Spinal cord (tissue), 10 donors: ENCODE measurements at places on chromosomes 11 and 22.

DNA sequence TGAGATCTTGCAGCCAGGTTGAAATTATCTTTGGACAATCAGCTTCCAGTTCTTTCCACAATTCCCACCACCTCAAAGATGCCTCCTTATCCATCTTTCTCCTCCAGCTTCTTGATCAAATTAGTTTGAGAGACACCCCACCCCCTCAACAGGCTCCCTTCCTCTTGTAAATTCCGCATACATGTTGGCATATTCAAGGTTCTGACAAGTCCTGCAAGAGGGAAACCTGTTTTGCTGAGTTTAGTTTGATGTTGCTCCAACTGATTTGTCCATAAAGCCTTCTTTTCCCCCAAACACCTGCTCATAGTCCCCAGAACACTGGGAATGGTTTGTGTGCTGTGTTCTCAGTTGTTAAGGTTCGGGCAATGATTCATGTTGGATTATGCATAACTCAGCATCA, 73.6 kb downstream of the MYO18B start:
- DNase-seq: no peak

GRCh38 chr22:48737461-48738203, 1090.0 kb downstream of the BRD1 start:
- DNase-seq: no peak

GRCh38 chr22:40397396-40397795, 27.0 kb downstream of the SGSM3 start:
- no peak for DNase-seq

- no peak for DNase-seq
Observed at GRCh38 chr11:62875698-62876478, 4.8 kb upstream of the SLC3A2 start.

GRCh38 chr11:68130121-68130520, 8.9 kb upstream of the CHKA start:
- no peak for DNase-seq

DNA sequence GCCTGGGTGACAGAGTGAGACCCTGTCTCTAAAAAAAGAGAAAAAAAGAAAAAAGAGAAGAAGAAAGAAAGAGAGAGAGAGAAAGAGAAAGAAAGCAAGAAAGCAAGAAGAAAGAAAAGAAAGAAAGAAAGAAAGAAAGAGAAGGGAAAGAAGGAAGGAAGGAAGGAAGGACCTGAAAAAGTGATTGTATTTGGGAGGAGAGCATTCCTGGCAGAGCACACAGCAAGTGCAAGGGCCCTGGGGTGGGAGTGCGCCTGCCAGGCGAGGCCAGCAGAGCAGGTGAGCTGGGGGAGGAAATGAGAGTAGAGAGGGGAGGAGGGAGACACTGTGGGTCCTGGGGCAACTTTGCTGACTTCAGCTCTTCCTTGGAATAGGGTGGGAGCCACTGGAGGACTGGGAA, 7.7 kb upstream of the CABP7 start:
- no peak for DNase-seq

- DNase-seq: no peak
Observed at GRCh38 chr11:68040957-68041591, 2.2 kb downstream of the TCIRG1 start.

- DNase-seq: no peak
Observed at GRCh38 chr11:107157146-107157808, 139.0 kb upstream of the GUCY1A2 start.

- no peak for DNase-seq
Observed at GRCh38 chr22:40506762-40507161, 129.8 kb downstream of the MRTFA start.

- no peak for DNase-seq
Observed at GRCh38 chr11:65435981-65436411, 13.4 kb downstream of the NEAT1 start.

- no peak for DNase-seq
Observed at GRCh38 chr11:75280770-75281468, 40.3 kb downstream of the TPBGL start.

- no peak for DNase-seq
Observed at GRCh38 chr11:104198576-104198975, 34.6 kb upstream of the PDGFD start.

DNA sequence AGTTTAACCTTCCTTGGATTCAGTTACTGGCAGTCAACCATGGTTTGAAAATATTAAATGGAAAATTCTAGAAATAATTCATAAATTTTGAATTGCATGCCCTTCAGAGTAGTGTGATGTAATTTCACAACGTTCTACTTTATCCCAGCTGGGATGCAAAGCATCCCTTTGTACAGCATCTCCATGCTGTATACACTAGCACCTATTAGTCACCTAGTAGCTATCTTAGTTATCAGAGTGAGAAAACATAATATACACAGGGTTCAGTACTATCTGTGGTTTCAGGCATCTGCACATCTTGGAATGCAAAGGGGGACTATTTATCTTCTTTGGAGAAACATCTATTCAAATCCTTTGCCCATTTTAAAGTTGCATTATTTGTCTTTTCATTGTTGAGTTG, 30.8 kb downstream of the CBL start:
- no peak for DNase-seq

- no peak for DNase-seq
Observed at GRCh38 chr11:72718101-72718501, 34.1 kb downstream of the ARAP1 start.

DNA sequence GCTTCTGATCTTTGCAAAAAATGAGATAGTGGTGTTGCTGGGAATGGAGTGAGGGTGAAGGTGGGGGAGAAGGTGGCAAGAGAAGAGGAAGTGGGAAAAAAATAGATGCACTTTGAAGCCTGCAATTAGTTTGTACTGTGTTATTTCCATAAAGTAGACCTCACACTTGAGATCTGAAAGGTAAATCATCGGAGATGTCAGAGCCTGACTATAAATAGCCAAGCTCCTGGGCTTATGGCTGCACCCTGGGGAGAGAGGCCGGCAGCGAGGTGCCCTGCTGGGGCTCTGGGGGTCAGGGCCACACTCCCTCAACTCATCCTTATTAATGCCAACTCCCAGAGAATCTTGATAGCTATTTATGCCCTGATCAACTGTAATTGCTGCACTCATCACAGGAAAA, 134.4 kb downstream of the NXPE2 start:
- no peak for DNase-seq

DNA sequence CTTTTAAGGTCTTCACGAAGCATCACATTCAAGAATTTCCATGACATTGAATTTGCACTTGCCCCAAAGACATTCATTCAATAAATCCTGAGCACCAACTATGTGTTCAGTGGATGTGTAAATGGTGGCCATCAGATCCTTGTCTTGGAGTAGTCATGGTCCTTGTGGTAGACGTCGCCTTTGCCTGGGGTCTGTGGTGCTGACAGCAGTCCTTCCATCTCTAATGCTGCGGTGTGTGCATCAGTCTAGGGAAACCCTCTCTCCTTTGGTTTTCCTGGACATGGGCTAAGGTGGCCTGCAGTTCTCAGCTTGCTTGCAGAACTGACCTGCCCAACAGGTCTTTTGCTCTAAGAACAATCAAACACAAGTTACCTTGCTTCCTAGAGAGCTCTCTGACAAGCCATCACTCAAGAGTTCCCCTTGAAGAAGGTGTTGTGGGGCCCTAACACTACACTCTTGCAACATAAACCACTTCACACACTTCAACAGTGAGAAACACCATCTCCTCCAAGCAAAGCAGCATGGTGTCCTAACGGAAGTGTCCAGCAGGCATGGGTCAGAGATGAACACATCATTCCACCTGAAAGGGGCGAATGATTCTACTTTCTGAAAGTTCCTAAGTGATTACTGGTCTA, 72.1 kb downstream of the BUD13 start:
- DNase-seq: no peak

DNA sequence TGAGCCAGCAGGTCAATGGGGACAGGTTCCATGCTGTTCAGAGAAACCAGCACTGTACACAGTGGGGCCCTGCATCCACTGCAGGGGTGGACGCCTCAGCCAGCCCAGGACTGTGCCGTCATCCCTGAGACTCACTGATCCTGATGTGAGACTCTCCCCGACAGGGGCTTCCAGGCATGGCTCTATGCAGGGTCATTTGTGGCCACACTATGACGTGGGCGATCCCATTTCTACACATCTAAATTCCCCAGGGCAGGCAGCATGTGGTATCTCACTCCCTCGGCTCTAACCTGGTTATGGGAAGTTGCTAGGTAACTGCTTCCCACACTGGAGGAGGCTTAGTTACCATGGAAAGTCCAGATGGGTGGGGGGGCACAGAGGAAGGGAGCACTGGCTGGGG, 14.2 kb upstream of the FAM83F start:
- no peak for DNase-seq

- DNase-seq: no peak
Observed at GRCh38 chr11:86180851-86181250, 63.7 kb upstream of the EED start.

GRCh38 chr11:537622-538430, 499 bp downstream of the LRRC56 start:
- no peak for DNase-seq

- DNase-seq: no peak
Observed at GRCh38 chr11:27770576-27770975, 70.3 kb upstream of the BDNF start.

GRCh38 chr11:15707194-15707593, 592.5 kb downstream of the INSC start:
- DNase-seq: no peak

DNA sequence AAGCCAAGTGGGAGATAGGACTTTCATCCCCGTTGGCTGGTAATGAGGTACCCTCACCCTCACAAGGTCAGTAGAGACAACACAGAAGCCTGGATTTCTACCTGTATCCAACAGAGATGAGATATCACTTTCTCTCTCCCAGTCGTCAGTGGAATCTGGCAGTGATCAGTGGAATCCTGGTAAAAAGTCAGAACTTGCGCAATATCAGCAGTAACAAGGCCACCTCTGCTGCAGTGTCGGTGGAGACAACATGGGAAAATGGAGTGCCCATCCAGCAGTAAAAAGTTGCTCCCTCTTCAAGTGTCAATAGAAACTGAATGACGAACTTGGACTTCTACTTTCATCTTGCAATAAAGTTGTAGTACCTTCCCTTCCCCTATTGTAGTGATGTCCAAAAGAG, 615.9 kb downstream of the ETS1 start:
- DNase-seq: no peak

GRCh38 chr11:134581121-134581626, 169.1 kb upstream of the B3GAT1 start:
- no peak for DNase-seq

DNA sequence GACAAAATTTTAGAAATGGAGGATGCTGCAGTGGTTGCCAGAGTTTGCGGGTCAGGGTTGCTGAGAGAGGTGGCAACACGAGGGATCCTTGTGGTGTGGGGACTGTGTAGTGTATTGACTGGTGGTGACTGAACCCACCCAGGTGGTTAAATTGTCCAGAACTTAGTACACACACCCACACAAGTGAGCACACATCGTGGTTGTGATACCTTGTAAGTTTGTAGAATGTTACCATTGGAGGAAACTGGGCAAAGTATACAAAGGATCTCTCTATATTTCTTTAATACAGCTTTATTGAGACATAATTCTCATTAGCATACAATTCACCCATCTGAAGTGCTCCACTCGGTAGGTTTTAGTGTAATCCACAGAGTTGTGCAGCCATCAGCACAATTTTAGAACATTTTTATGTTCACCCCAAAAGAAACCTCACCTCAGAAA, 56.1 kb downstream of the MED15 start:
- no peak for DNase-seq

DNA sequence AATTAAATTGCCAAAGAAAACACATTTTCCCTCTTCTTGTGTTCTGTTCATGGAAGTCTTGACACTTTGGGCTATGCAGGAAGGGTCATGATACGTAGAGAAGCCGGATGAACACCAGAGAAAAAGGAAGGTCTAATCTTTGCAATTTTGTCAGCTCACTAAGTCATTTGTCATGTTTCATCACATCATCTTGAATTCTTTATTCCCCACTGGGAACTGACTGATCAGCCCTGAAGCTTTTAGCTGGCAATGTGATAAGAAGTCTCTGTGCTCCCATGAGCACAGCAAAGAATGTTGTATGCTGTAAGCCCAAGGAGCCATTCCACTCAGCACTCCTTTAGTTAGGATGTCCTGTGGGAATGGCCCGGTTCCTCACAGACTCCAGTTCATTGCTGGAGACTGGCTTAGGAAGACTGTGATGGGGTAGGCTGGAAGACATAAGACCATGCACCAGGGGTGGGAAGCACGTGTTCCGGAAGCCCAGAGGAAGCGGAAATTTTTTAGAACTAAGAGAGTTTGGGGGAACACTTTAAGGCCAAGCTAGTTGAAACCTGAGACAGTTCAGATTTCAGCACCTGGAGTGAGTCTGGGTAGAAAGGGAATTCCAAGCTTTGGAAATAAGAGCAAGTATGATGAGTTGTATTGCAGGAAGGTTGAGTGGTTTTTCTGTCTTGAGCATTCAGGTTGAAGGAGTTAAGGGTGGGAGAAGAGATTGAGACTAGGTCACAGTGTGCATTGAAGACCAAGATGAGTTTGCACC, 306.7 kb upstream of the MTNR1B start:
- DNase-seq: no peak

DNA sequence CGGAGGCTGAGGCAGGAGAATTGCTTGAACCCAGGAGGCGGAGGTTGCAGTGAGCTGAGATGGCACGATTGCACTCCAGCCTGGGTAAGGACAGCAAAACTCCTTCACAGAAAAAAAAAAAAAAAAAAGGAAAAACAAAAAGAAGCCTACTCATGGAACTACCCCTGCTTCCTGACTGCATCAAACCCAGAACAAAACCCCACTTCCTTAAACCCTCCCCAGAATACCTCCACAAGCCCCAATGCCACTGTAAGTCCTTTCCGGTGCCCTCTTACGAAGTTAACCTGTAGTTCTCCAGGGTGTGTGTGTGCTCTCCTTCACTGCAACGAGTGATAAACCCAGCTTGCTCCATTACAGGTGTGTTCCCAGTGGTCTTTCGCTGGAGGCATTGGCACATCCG, 8.6 kb upstream of the TOLLIP start:
- no peak for DNase-seq

- DNase-seq: no peak
Observed at GRCh38 chr11:59842316-59842715, 3.0 kb downstream of the CBLIF start.

- DNase-seq: no peak
Observed at GRCh38 chr22:20403779-20404140, 9.8 kb downstream of the ZNF74 start.

DNA sequence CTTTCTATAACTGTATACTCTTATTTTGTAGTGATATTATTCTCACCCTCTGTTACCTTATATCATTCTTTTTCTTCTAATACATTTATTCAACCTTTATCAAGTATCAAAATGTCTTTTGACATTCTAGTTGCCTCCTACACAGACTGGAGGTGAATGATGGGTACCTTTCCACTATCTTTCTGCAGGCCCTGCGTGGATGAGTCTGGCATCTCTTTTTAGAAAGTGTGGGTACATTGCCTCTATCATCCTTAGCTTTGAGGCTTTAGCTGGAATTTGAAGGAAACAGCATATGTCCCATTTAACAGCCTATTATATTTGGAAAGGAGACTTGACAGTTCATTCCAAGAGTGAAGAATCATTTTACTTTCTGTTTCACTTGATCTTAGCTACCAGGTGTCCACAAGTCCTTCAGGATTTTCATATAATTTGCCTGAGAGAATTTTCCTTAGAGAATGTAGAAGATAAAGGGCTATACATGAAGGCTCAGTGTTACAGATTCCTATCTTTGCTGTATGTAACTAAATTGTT, 192.0 kb downstream of the CWF19L2 start:
- no peak for DNase-seq
